CD4-positive, alpha-beta T cell treated with Interleukin-15 for 4 hours (primary cell): ENCODE measurements at places on chromosomes 2 and 18.

DNA sequence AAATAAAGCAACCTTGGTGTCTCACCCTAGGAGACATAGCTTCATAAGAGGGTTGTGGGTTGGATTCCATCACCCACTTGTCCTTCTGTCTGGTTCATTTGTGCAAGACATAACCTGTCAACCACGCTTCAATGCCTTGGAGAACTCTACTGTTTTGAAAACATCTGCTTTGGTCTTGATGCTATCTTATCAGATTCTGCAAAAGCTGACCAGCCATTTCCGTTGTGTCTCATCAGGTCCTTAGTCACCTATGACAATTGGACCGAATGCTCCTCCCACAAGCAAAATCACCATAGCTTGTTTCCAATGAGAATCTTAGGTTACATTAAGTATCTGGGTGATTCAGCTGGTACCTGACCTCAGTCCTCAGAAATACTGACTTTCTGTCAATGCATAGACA, 35.4 kb downstream of the STAT4 start:
- peak; percentile 88 for DNase-seq

GRCh38 chr2:208266936-208267335, 881 bp downstream of the PIKFYVE start:
- no peak for DNase-seq

GRCh38 chr2:23757686-23758433, 169.1 kb downstream of the ATAD2B start:
- DNase-seq: no peak

- peak; percentile 44 for DNase-seq
Observed at GRCh38 chr2:143175438-143175837, 46.2 kb downstream of the ARHGAP15 start.

DNA sequence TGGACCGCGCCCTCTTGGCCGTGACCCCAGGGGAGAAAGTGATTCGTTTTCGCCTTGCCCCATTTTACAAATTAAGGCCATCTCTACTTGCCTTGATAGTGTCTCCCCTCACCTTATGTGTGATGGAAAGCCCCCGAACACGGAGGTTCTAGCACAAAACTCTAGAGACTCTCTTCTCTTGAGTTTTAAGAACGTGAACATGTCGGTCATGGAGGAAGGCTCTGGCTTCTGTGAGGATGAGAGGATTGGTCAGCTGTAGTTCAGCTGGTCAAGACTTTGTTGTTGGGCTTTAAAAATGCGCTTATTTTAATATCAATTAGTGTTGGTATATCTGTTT, 828 bp downstream of the DYNC1I2 start:
- no peak for DNase-seq

GRCh38 chr18:72246076-72246475, 298.1 kb downstream of the CBLN2 start:
- no peak for DNase-seq

GRCh38 chr2:152084076-152084475, 14.8 kb downstream of the CACNB4 start:
- no peak for DNase-seq

DNA sequence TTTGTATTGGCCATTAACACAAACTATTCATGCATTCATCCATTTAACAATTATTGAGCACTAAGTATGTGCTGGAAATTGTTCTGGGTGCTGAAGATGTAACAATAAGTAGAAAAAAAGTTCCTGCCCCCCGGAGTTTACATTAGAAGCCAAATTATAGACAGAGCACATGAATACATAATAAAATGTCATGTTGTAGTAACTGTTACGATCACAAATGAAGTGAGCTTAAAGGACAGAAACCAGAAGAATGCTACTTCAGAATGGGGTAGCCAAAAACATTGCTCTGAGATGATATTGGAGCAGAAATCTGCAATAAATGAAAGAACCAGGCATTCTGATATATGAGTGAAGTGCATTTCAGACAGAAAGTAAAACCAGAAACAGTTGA, 256.0 kb upstream of the SETBP1 start:
- no peak for DNase-seq

DNA sequence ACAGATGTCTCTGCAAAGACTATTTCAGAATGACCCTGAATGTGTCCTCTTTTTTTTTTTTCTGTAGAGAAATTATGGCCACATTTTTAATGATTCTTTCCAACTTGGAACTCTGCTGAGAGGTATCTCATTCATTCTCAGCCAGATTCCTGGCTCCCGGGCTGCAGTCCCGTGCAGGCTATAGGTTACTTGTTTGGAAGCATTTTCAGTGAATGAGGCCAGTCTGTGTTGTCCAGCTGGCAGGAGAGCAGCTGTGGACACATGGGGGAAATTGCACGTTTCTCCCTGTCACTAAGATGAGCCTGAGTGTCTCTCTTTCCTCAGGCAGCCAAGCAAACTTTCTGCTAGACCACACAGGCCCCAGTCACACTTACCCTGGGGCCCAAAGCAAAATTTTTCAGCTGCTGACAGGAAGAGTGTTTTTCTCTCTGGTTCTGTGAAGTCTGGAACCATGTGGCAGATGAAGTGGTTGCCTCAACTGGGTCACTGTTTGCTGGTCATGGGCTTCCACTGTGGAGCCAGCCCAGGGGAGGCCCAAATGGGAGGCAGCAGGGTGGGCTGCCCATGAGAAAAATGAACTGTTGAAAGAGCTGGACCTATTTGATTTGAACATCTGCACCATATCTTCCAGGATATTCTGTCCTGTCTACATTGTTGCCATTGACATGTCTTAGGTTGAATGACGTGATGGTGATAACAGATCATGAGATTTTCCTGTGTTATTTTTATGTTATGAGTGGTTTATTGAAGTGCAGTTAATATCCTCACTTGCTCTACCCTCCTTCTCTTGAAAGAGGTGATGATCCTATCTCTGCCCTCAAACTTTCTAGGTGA, 431.2 kb downstream of the LPIN1 start:
- peak; percentile 8 for DNase-seq

GRCh38 chr18:31065036-31065773, 22.7 kb upstream of the DSC3 start:
- no peak for DNase-seq

DNA sequence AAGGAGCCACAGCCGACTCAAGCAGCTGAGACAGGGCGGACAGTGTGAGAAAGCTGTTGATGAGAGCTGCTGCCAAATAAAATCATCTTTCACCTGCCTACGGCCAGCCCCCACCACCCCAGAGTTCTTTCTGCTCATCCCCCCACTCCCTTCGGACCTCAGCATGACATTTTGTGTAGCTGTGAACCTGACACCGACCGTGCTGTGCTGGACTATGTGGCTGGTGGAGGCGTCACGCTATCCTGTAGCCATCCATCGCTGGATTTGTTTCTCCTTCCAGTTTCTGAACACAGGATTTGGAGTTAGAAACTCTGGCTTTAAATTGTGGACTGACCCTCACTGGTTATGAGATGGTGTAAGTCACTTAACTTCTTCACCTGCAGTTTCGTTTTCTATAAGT, 317.3 kb downstream of the DCDC2C start:
- no peak for DNase-seq

DNA sequence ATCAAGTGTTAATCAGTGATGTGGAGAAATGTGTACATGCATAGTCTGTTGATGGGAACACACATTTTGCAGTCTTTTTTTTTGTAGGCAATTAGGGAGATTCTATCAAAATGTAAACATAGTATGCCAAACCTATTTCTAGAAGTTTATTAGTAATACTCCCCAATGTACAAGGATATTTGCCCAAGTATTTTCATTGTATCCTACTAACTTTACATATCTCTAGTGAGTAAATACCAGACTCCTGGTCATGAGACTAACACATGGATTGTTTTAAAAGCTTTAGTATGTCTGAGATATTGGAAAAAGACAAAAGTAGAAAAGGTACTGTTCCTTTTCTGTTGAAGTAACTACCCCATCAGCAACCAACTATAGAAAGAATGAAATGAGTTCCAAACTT, 513.0 kb downstream of the PTPRM start:
- no peak for DNase-seq
